Activated naive CD4-positive, alpha-beta T cell treated with anti-CD3 and anti-CD28 coated beads, Interleukin-2, amount 50 U/mL, for 72 hours (primary cell): ENCODE measurements at places on chromosomes 1 and 21.

DNA sequence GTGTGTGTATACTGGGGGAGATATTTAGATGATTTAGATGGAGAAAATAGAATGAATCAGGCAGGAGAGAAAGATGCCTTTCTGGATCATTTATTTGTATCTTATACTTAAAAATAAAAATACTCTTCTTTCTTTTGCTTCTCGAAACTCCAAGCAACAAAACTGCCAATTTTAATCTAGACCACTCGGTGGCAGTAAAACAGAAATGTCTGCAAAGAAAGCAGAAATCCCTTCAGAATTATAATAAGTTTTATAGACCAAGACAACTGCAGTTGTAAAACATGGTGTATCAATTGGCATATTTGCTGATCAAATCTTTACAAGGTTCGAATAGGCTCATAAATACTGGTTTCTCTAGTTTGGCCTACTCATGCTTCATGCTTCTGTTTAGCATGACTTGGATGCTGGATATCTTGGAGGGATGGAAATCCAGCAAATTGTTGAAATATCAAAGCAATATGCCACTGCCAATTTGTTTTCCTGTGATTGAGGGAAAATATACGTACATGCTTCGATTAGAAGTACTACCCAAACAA lies 15.1 kb upstream of the C1orf87 start:
- DNase-seq = no peak

GRCh38 chr1:58135821-58136321 lies 410.7 kb downstream of the OMA1 start:
- no peak for DNase-seq

GRCh38 chr1:76269155-76269554 lies 194.6 kb downstream of the ST6GALNAC3 start:
- no peak for DNase-seq

- DNase-seq = peak; percentile 6
Observed at GRCh38 chr1:53135735-53136114, 6.7 kb downstream of the SLC1A7 start.

DNA sequence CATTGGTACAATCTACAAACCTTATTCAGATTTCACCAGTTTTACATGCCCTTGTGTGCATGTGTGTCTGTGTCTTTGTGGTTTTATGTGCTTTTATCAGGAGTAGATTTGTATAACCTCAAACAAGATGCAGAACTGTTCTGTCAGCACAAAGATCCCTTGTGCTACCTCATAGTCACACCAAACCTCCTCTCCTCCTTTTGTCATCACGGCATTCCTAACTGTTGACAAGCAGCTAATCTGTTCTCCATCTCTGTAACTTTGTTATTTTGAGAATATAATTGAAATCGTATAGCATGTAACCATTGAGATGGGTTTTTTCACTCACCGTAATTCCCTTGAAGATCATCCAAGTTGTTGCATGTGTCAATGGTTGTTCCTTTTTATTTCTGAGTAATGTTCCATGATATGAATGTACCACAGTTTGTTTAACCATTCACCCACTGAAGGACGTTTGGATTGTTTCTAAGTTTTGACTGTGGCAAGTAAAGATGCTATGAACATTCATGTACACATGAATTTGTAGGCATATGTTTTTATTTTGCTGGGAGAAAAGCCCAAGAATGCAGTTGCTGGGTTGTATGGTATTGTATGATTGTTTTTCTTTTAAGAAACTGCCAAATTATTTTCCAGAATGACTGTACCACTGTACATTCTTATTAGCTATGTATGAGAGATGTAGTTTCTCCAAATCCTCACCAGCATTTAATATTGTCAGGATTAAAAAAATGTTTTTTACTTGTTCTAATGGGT lies 78.1 kb upstream of the B3GALT2 start:
- no peak for DNase-seq

GRCh38 chr1:158112994-158113758 lies 67.5 kb upstream of the CD1D start:
- DNase-seq = no peak

DNA sequence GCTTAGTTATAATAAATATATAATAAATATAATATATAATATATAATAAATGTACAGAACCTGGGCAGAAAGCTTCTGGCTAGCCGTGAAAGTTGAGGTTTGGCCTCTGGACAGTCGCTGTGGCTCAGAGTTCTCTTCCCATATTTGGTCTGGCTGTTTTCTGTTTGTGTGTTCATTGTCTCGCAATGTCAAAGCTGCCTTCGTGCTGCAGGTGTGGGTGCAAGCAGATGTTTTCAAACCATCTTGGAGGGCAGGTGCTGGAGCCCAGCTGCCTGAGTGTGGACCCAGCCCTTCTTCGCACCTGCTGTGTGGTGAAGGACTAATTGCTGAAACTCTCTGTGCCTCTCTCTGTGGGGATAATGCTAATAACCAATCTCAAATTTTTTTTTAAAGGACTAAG lies 3.6 kb upstream of the CSTB start:
- no peak for DNase-seq

DNA sequence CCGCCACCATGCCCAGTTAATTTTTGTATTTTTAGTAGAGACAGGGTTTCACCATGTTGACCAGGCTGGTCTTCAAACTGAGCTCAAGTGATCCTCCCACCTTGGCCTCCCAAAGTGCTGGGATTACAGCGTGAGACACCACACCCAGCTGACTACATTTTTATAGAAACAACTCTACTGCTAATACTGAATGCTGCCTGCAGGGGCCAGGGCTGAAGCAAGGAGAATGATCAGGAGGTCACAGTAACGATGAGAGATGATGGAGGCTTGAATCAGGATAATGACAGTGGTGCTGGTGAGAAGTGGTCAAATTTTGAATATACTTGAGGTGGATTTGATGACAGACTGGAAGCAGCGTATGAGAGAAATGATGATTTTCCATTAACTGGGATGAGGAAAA lies 33.3 kb downstream of the ODF2L start:
- DNase-seq = no peak

DNA sequence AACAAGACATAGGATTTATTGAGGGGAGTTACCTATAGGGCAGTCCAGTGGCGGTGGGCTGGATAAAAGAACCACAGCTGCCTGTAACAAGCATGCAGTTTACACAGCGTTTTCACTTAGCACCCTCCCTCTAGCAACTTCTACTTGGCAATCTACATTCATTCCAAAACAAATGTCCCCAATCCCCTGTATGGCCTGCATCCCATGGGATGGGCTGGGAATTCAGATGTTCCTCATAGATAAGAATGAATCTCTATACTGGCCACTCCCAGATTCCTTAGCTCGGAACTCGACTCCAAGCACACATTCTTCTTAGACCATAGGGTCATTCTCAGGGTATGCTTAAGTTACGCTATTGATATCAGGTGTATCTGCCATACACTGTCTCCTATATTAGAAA lies 33.3 kb downstream of the PCP4 start:
- DNase-seq = no peak

DNA sequence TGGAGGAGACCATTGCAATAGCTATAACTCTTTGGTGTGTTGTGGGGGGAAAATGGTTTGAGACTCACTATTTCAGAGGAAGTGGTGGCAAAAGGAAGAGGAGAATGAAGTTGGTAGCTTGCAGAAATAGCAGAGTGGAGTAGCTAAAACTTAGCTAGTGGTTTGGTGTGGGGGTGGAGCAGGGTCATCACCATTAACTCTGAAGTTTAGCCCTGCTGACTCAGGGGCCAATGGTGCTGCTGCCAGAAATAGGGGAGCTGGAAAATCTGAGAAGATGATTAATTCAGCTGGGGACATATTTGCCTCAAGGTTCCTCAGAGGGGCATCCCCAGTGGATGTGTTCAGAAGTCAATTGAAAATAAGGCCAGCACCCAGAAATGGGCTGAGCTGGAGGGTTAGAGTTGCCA lies 65.4 kb downstream of the RUNX1 start:
- peak; percentile 83 for DNase-seq

GRCh38 chr21:17264182-17264581 lies 248.7 kb upstream of the CXADR start:
- no peak for DNase-seq
